ENCODE measurements at places on chromosomes 6 and 20.

DNA sequence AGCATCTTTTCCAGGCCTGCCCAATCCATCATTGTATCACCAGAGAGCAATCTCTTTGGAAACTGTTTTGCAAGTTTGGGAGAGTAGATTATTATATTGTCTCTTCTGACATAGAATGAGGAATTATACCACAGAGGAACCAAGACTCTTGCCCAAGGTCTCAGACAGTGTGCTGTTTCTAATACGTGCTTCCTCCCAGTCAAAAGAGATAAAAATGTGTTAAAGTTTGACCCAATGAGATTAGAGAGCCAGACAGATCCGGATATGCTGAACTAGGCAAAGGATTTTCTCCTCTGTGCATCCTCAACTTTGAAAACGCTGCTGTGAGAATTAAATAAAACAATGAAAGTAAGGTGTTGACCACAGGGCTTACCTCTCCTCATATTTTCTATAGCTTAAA lies 18.6 kb upstream of the NT5E start:
- no peak for DNase-seq
- no peaks in the 10 kb centered on the region for H3K27me3 ChIP-seq
- H3K4me1 ChIP-seq, result no peaks in the 10 kb centered on the region
- no peak overlapping the region for H3K4me3 ChIP-seq
- H3K36me3 ChIP-seq, result no peaks in the 10 kb centered on the region
- no peak overlapping the region for H3K27ac ChIP-seq

DNA sequence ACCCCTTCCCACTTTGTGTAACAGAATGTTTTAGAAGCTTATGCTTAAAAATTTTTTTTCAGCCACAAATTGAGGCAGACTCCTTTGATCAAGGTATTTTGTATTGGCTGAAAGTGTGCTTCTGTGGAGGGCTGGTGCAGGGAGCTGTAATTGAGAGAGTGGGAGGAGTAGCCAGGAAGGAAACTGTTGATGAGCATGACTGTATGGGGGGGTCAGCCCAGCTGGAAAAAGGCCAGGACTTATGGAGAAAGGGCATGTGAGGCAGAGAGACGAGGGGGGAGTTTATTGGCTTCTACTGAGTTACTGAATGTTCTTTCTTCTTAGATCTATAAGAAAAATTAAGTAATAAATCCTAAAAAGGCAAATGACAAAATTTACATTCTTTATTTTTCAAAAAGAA lies 13.4 kb downstream of the RFPL4B start:
- H3K4me1 ChIP-seq, result no peaks in the 10 kb centered on the region
- H3K4me3 ChIP-seq, result no peak overlapping the region
- H3K27ac ChIP-seq, result no peak overlapping the region
- DNase-seq, result no peak
- no peaks in the 10 kb centered on the region for H3K27me3 ChIP-seq
- H3K36me3 ChIP-seq, result no peaks in the 10 kb centered on the region

GRCh38 chr20:4488407-4489339 lies 233.0 kb upstream of the PRND start:
- no peak for DNase-seq
- no peak overlapping the region for H3K27ac ChIP-seq
- no peaks in the 10 kb centered on the region for H3K36me3 ChIP-seq
- no peak overlapping the region for H3K4me3 ChIP-seq

DNA sequence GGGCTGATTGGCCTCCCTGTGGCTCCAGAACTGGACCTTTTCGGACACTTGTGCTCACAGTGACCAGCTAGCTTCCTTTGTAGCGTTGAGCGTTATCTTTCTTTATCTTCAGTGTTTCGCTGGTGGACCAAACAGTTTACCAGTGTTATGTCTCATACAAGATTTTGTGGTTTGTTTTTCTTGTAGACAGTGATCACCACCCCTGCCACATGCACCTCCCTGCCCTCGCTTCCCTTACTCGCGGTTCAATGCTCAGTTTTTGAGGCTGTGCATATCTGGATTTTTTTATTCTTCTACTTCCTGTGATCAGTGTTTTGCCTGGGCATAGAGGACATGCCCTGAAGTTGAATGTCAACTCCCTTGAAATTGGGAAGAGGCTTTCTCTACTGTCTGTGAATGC lies 16.4 kb downstream of the MYT1 start:
- no peak overlapping the region for H3K4me3 ChIP-seq
- DNase-seq, result no peak
- no peak overlapping the region for H3K27ac ChIP-seq

GRCh38 chr20:37384683-37385174 lies 38.8 kb downstream of the SRC start:
- peak overlapping the region; percentile 63 for H3K4me3 ChIP-seq
- no peak for DNase-seq

DNA sequence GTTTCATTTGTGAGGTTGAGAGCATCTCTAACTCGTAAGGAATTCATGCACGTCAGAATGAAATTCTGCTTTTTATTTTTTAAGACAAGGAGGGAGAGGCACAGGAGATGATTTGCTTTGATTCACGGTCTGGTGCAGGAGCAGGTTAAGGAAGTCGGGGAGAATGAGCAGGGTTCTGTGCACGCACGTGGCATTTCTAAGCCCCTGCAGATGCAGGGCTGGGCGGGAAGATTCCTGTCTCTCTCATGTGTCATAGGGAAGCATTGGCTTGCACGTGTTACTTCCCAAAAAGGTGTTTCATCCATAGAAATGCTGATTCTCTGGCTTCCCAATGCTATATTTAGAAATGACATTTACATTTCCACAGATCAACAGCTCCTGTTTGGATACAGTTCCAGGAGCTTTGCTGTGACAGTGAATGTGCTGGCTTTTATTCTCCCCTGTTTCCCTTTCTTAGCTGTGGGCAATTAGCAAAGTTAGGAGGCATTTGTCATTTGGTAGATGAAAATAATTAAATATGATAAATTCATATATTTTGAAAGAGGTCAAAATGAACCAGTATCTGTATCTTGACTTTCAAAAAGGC lies 119.7 kb upstream of the ZFP64 start:
- H3K4me1 ChIP-seq, result no peaks in the 10 kb centered on the region
- no peaks in the 10 kb centered on the region for H3K36me3 ChIP-seq
- no peak for DNase-seq
- H3K27me3 ChIP-seq, result no peaks in the 10 kb centered on the region
- H3K27ac ChIP-seq, result no peak overlapping the region
- H3K4me3 ChIP-seq, result no peak overlapping the region

DNA sequence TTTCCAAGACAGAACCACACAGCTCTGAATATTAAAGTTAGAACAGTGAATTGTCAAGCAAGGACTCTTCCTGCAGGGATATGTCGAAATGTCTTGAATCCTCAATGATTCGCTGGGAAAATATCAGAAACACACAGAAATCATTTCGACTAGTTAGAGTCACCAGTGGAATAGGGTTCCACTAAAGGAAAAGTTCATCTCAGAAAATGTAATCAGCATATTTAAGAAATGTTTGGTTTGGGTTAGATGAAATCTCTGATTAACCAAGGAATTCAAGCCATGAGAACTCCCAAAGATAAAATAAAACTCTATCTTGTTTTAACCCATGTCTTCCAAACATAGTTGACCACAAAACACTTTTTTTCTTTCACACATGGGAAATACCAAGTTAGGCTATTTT lies 621.0 kb upstream of the NRSN1 start:
- no peak overlapping the region for H3K4me3 ChIP-seq
- no peaks in the 10 kb centered on the region for H3K36me3 ChIP-seq
- DNase-seq, result no peak
- no peaks in the 10 kb centered on the region for H3K4me1 ChIP-seq
- H3K27ac ChIP-seq, result no peak overlapping the region

GRCh38 chr6:35449287-35449881 lies 2.8 kb upstream of the FANCE start:
- peaks cover 17% of the 10 kb centered on the region for H3K4me1 ChIP-seq
- H3K27ac ChIP-seq, result no peak overlapping the region
- no peaks in the 10 kb centered on the region for H3K36me3 ChIP-seq
- no peaks in the 10 kb centered on the region for H3K27me3 ChIP-seq

- no peak overlapping the region for H3K4me3 ChIP-seq
- no peak overlapping the region for H3K27ac ChIP-seq
- H3K36me3 ChIP-seq, result no peaks in the 10 kb centered on the region
- no peaks in the 10 kb centered on the region for H3K27me3 ChIP-seq
- DNase-seq, result no peak
- no peaks in the 10 kb centered on the region for H3K4me1 ChIP-seq
Measured at GRCh38 chr6:99432877-99433276, 7.8 kb upstream of the PNISR start.

GRCh38 chr6:1424306-1424927 lies 35.0 kb downstream of the FOXF2 start:
- DNase-seq, result no peak
- no peaks in the 10 kb centered on the region for H3K4me1 ChIP-seq
- H3K27ac ChIP-seq, result no peak overlapping the region
- no peaks in the 10 kb centered on the region for H3K36me3 ChIP-seq

- H3K36me3 ChIP-seq, result no peaks in the 10 kb centered on the region
- H3K27me3 ChIP-seq, result no peaks in the 10 kb centered on the region
- H3K4me3 ChIP-seq, result no peak overlapping the region
- no peaks in the 10 kb centered on the region for H3K4me1 ChIP-seq
- DNase-seq, result no peak
Measured at GRCh38 chr6:105783333-105783935, 302.7 kb upstream of the PRDM1 start.

DNA sequence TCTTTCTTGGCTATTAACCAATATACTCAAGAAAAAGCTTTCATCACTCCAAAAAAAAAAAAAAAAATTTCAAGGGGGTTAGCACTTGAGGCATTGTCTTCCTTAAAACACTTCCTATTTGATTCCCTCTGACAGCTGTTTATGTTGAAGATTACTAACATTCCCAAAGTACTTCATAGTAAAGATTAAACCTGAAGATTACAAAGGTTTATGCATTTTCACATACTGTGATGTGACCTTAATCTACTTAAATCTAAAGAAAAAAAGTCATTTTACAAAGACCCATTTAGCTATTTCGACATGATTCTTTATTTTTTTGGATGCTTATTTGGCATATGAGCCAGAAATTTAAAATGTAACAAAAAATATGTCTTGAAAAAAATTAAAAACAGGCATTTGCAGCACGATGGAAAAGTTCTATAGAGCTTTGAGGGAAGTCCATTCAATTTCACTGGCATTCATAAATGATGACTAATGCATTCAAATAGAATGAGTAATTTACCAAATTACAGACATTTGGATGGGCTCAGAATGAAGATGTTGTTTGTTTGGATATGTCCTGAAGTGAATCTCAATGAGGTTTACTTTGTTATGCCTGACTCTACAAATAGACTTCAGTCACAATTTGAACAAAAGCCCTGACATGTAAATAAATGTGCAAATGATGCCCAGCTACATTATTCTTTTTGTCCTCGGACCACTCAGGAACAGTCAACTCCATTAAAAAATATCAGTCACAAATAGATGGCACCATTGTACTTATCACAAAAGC lies 674.6 kb upstream of the MARCKS start:
- H3K36me3 ChIP-seq, result no peaks in the 10 kb centered on the region
- no peak overlapping the region for H3K27ac ChIP-seq
- no peak for DNase-seq
- no peak overlapping the region for H3K4me3 ChIP-seq
- H3K27me3 ChIP-seq, result no peaks in the 10 kb centered on the region

DNA sequence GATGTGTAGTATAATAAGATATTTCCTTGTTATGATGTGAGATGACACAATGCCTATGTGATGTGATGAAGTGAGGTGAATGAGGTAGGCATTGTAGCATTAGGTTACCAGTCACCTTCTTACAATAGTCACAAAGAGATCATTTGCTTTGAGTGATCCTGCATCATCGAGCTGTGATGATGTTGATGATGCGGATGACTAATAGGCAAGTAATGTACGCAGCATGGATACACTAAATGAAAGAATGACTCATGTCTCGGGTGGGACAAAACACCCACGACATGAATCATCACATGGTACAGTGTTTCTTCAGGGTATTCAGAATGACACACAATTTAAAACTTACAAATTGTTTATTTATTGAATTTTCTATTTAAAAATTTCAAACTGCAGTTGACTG lies 806.3 kb upstream of the GJE1 start:
- H3K36me3 ChIP-seq, result no peaks in the 10 kb centered on the region
- no peak for DNase-seq

GRCh38 chr6:73030791-73031782 lies 194.2 kb downstream of the KHDC1L start:
- H3K27me3 ChIP-seq, result no peaks in the 10 kb centered on the region
- H3K4me3 ChIP-seq, result no peak overlapping the region
- no peak for DNase-seq
- H3K27ac ChIP-seq, result no peak overlapping the region
- H3K36me3 ChIP-seq, result no peaks in the 10 kb centered on the region

GRCh38 chr6:2020909-2021308 lies 224.5 kb downstream of the GMDS start:
- H3K36me3 ChIP-seq, result no peaks in the 10 kb centered on the region
- no peaks in the 10 kb centered on the region for H3K27me3 ChIP-seq
- peaks cover 5% of the 10 kb centered on the region for H3K4me1 ChIP-seq
- H3K4me3 ChIP-seq, result no peak overlapping the region

DNA sequence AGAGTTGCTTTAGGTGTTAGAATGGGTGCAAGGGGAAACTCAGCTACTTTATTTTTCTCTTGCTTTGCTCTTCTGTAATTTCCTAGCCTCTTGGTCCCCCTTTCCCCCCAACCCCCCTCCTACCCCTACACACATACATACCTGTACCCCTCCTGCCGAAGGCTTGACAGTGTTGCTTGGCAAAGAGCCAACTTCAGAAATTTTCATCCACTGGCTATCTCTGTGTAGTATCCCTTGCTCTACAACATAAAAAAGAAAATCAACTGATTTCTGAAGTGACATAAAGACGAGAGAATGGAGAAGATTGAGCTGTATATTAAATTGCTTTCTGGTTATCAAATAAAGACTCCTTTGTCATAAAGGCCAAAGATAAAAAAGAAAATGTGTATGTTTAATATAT lies 498.1 kb upstream of the SOX4 start:
- no peak overlapping the region for H3K4me3 ChIP-seq
- H3K27me3 ChIP-seq, result no peaks in the 10 kb centered on the region
- H3K4me1 ChIP-seq, result no peaks in the 10 kb centered on the region
- H3K36me3 ChIP-seq, result no peaks in the 10 kb centered on the region
- no peak for DNase-seq

- H3K36me3 ChIP-seq, result no peaks in the 10 kb centered on the region
- no peak for DNase-seq
- no peak overlapping the region for H3K4me3 ChIP-seq
- no peaks in the 10 kb centered on the region for H3K27me3 ChIP-seq
- no peak overlapping the region for H3K27ac ChIP-seq
- no peaks in the 10 kb centered on the region for H3K4me1 ChIP-seq
Measured at GRCh38 chr6:2232445-2232844, 13.0 kb downstream of the GMDS start.

- H3K27me3 ChIP-seq, result no peaks in the 10 kb centered on the region
- H3K27ac ChIP-seq, result no peak overlapping the region
- H3K4me3 ChIP-seq, result no peak overlapping the region
- H3K36me3 ChIP-seq, result no peaks in the 10 kb centered on the region
- no peak for DNase-seq
- H3K4me1 ChIP-seq, result no peaks in the 10 kb centered on the region
Measured at GRCh38 chr6:77620278-77620882, 32.5 kb upstream of the MEI4 start.

All from esophagus squamous epithelium (tissue), 5 donors.